ENCODE measurements at places on chromosomes 3 and 15. TPM values are rescaled to one million over a fixed set of nuclear protein-coding genes. Genes with fewer than 3 reads are reported as not detected.

Gene CADM2
- total RNA-seq = not detected

Gene UPK1B
- not detected for total RNA-seq

Gene C3orf70
- 0.18 TPM for total RNA-seq

Gene EFL1
- 21.9 TPM for total RNA-seq

Gene SIDT1
- not detected for total RNA-seq

Gene QARS1
- total RNA-seq = 285 TPM

Data from endothelial cell of umbilical vein (primary cell).